Stimulated activated CD8-positive, alpha-beta memory T cell treated with anti-CD3 and anti-CD28 coated beads, Interleukin-4, amount 100 ng/mL, for 1 hour (primary cell): ENCODE measurements at places on chromosomes 5 and 9.

GRCh38 chr9:7011395-7012067, 253.8 kb downstream of the KDM4C start:
- DNase-seq, result no peak

GRCh38 chr9:115469841-115470240, 351.9 kb upstream of the TNC start:
- DNase-seq, result no peak

GRCh38 chr5:113387844-113388243, 46.9 kb downstream of the TSSK1B start:
- DNase-seq, result no peak

GRCh38 chr5:35309365-35310130, 79.3 kb upstream of the PRLR start:
- no peak for DNase-seq

DNA sequence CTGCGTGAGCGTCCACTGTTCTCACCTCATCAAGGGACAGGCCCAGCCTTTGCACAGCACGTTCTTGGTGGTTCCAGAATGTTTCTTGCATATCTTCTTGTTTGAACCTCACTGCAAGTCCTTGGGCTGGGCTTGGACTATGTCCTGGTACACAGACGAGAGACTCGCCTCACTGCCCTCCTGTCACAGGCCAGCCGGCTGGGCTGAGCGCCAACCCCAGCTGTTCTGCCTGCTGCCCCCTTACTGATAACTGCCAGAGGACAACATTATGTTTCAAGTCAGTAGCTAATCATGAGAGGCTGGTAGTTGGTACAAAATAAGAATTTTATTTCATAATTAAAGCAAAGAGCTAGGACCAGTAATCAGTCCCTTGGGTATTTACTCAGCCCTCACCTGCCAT, 52.8 kb upstream of the LRRTM2 start:
- DNase-seq, result no peak

GRCh38 chr5:110398951-110399350, 327.5 kb downstream of the TMEM232 start:
- no peak for DNase-seq

GRCh38 chr5:119655061-119655460, 25.7 kb downstream of the FAM170A start:
- DNase-seq, result no peak

GRCh38 chr9:3824581-3824980, 298.8 kb upstream of the RFX3 start:
- DNase-seq, result no peak

GRCh38 chr5:123700624-123701287, 188.8 kb downstream of the CSNK1G3 start:
- no peak for DNase-seq

DNA sequence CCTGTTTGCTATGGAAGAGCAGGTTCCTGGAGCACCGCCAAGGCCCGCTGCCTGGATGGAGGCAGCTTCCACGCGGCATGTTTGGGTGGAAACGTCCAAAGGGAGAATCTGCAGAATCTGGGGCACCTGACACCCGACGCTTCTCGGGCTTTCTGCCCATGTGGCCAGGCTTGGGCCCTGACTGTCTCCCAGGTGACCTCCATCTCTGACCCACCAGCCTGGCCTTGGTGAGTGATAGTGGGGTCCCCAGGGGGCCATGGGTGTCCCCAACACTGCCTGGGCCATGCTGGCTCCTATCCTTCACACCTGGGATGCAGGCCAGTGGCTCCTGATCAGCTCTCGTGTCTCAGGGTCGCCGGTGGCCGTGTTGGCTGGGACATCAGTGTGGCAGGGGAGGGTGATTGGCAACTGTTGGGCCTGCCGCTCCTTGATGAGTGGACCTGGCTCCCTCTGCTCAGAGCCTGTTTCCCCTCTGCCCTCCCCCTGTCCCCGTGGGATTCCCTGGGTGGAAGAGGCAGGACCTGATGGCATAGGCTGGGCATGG, 34.0 kb downstream of the GLT6D1 start:
- no peak for DNase-seq

DNA sequence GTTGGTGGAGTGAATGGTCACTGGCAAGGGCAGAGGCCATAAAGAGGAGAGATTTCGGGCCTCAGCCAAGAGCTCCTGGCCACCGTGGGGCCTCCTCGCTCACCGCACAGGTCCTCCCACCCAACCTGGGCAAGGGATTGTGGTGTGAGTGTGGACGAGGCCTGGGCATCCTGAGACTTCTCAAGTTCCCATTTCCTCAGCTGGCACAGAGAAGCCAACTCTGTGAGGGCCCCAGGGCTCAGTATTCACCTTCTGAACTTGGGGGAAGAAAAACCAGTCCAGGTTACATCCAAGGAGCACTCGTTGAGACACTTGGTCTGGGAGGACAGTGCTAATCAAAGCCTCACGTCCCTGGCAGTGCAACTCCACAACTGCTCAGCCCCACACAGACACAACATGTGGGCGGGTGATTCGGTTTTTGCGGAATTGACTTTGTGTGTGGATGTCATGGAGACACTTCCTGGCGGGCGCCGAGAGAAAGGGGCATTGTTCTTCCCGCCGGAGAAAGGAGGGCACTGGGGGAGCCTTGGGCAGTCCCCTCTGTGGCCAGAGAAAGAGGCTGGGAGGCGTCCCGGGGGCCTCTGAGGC, 28.5 kb upstream of the NKD2 start:
- DNase-seq, result no peak

GRCh38 chr5:160272264-160272663, 40.1 kb downstream of the CCNJL start:
- DNase-seq, result no peak

GRCh38 chr9:23743036-23743435, 83.0 kb downstream of the ELAVL2 start:
- DNase-seq, result no peak

GRCh38 chr5:181234455-181235306, 9.0 kb downstream of the RACK1 start:
- no peak for DNase-seq

- no peak for DNase-seq
Measured at GRCh38 chr5:33476992-33477391, 36.2 kb downstream of the TARS1 start.

DNA sequence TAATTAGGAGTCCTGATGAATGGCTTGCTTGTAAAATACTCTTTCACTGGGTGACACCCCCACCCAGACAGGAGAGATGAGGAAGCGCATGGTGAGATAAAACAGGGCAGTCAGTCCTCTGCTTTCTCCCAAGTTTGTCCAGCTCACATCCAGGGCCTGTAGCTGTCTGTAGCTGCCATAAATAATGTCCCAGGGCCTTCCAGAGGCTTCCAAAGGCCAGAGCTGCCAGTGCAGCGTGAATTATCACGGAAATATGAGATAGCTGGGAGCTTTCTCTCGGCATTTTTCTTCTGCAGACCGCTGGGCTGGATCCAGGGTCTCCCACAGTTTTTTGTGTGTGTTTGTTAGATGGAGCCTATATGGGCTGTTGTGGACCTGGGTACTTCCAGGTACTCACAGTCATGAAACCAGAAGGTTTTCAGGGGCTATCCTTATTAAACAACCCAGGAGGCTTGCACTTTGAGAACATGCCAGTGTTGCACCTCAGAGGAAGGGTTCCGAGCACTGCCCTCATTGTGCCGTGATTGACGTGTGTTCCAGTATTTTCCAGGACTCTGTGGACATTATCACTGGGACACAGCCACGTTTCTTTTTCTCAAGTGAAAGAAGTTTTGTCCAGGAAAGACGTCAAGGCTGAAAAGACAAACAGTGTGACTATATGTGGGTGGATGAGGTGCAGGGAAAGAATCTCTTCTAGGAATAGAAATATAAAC, 117.5 kb downstream of the FGF1 start:
- no peak for DNase-seq

GRCh38 chr5:9721161-9721560, 91.0 kb upstream of the TAS2R1 start:
- no peak for DNase-seq

DNA sequence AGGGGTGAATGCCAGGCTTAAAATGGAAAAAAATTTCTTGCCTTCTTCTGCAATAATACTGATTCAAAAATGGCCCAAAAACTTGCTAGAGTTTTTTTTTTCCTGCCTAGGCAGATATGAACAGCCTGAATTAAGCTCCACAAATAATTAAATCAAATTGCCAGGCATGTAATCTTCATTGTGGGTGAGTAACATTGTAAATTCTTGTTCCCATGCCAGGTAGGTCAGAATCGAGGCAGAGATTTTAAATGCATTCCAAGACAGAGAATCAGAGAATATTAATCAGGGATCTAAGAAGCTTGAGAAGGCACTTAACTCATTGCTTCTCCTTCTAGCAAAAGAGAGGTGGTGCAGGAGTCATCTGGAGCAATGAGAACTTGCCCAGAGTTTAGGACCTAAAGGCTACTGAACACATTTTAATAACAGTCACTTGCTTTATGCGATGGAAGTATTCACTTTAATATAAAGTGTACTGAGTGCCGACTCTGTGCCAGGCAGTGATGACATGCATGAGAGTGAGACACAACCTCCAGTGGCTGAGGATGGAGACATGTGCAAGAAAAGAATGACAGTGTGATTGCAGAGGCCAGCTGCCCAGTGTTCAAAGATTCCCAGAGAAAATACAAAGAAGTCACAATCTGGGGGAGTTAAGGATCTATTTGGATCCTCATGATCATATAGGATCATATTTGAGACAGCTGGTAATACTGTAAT, 102.3 kb downstream of the APBA1 start:
- DNase-seq, result no peak

DNA sequence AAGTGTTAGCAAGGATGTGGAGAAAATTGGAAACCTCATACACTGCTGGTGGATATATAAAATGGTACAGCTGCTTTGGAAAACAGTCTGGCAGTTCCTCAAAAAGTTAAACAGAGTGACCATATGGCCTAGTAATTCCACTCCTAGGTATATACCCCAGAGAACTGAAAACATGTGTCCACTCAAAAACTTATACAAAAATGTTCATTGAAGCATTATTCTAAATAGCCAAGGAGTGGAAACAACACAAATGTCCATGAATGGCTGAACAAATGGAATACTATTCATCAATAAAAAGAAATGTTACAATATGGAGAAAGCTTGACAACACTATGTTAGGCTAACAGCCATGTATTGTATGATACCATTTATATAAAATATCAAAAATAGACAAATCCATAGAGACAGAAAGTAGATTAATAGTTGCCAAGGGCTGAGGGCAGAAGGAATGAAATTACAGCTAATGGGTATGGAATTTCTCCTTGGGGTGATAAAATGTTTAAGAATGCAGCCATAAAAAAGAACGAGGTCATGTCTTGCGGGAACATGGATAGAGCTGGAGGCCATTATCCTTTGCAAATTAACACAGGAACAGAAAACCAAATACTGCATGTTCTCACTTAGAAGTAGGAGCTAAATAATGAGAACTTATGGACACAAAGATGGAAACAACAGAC, 33.6 kb upstream of the FBP1 start:
- no peak for DNase-seq

DNA sequence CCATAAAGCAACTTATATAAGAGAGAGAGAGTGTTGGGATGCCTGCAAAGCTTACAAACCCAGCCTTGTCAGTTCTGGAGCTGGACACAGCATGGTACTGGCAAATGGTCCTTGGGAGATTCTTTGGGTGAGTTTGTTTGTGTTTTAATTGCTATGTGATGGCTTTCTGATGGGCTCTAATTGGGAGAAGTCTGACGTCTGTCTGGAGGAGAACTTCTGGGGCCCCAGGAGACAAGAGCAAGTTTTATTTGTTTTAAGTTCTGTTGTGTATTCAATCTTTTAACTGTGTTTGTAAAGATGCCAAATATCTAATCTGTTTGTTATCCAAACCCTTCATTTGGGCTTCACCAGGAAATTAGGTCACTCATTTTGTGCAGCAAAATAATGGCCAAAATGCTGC, 50.3 kb upstream of the AFAP1L1 start:
- DNase-seq, result no peak

DNA sequence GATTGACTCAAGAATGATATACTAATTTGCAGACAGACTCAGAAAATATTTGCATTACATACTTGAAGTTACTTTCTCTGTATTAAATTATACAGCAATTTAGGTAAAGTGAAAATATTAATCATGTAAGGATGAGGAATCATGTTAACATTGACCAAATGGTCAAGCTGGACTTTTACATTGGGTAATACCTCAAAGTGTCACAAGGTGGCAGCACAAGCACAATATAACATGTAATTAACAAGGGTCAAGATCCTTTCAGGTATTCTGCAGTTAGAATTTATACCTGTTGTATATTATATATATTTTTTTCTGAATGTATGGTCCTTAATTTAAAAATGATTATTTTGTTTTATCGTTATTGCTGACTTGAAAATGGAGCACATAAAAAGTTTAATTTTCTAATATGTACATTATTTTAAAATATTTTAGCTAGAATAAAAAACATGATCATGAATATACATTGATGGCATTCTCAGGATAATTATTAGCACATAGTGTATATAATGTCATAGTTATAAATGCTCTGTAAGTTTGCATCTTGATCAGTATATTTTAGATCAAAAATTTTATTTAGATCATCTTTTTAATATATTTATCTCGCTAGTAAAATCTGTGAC, 8.6 kb downstream of the HAPLN1 start:
- DNase-seq, result no peak

- DNase-seq, result no peak
Measured at GRCh38 chr5:67161767-67162166, 34.8 kb downstream of the CD180 start.

- DNase-seq, result no peak
Measured at GRCh38 chr9:105331755-105332154, 87.3 kb downstream of the SLC44A1 start.

DNA sequence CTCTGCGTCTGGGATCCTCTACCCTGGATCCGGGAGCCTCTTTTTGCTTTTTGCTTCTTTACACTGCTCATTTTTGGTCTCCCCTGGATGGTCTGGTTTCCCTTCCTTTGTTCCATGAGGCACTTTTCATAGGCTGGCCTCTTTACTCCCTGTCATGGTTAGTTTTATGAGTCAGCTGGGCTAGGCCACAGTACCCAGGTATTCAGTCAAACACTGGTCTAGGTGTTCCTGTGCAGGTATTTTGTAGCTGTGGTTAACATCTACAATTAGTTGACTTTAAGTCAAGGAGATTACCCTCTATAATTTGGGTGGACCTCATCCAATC, 17.5 kb downstream of the ANKRD33B start:
- DNase-seq, result no peak

DNA sequence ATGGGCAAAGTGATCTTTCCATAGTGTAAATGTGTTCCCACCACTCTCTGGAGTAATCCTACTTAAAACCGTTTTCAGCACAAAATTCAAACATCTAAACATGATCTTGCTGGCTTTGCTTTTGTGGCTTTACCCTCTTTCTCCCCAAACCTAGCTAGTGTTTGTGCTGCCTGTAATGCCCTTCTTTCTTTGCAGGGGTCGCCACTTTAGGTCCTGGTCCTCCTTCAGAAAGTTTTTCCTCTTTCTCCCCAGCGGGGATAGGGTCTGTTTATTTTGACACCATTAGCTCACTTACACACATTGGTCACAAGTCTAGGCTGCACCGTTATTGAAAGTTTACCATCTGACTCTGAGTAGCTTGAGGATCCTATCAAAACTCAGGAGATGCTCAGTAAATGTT, 736 bp upstream of the HSD17B4 start:
- no peak for DNase-seq

- DNase-seq, result no peak
Measured at GRCh38 chr5:150989695-150990094, 30.7 kb upstream of the GPX3 start.

GRCh38 chr5:113176196-113176595, 199.6 kb downstream of the DCP2 start:
- no peak for DNase-seq
